ENCODE measurements at places on chromosomes 3 and 15.
A peak's percentile ranks its signal among the peaks of the same experiment; 100 is the strongest.

DNA sequence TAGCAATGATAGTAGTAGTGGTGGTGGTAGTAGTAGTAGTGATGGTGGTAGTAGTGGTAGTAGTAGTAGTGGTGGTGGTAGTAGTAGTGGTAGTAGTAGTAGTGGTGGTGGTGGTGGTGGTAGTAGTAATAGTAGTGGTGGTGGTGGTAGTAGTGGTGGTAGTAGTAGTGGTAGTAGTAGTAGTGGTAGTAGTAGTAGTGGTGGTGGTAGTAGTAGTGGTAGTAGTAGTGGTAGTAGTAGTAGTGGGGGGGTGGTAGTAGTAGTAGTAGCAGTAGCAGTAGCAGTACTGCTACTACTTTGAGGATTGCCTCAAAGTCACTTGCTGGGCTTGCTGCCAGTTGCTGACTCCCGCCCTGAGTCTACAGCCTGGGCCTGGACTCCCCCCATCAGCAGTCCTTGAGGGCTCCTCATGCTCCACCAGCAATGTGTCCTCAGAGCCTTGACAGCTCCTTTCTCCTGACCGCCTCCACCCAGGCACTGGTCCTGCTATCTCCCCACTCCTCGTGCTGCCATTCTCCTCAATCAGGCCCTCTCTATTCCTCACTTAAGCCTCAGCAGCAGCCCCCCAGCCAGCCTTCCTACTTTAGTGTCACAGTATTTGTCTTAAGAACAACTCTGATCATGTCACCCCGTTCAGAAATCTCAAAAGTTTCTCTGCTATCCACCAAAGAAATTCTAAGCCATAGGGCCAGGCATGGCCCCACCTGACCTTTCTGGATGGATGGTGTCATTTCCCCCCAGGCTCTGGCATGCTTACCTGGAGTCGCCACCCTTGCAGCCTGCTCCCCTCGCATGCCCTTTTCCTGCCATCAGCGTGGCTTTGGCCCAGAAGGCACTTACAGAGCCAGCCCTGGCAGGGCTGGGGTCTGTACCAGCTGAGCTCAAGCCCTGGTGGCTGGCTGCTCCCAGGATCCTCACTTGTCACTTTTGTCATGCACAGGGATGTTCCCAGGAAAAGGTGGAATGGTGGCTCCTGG, 45.6 kb downstream of the DLEC1 start:
- DNase-seq = no peak

DNA sequence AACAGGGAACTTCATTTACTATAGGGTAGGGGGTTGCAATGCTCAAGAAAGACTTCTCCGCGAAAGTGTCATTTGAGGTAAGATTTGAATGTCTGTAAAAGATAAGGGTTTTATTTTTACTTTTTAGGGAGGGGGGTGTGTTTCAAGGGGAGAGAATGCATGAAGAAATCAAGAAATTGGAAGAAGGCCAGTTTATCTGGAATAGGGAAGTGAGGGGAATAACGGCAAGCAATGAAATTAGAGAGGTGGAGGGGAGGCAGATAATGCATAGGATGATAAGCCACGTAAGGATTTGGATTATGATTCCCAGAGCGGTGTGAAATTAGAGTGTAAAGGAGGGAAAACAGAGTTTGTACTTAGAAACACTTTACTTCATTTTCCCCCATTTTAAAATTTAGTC, 63.0 kb upstream of the MB21D2 start:
- DNase-seq = no peak

GRCh38 chr15:25250011-25250596, 188.7 kb downstream of the UBE3A start:
- no peak for DNase-seq

GRCh38 chr15:91572110-91572509, 281.4 kb upstream of the SLCO3A1 start:
- peak; percentile 16 for DNase-seq

DNA sequence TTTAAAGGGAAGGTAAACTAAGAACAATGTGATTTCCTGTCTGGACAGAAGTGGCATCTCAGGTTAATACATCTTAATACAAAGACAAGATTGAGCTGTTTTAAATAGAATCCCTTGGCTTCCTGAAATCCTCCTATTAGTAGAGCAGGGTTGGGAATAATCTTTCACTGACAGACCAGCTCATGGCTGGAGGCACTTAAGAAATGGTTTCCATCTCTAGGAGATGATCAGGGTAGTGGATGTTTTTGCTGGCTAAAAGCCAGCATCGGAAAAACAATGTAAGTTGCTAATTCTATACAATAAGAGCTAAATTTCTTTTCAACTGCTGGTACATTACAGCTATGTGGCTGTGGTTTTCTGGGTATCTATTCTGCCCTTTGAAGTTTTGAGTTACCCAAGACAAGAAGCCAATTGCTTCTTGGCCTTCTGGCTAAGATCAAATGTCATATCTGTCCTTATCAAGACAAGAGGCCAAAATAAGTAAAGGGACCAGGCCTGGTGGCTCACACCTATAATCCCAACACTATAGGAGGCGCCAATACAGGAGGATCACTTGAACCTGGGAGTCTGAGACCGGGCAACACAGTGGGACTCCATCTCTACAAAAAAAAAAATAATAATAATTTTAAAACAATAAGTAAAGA, 49.6 kb downstream of the SHQ1 start:
- no peak for DNase-seq

- DNase-seq = no peak
These were observed 40.2 kb upstream of the TLE3 start for GRCh38 chr15:70137967-70138366.

- DNase-seq = no peak
These were observed 3.1 kb downstream of the KAT2B start for GRCh38 chr3:20043396-20043795.

DNA sequence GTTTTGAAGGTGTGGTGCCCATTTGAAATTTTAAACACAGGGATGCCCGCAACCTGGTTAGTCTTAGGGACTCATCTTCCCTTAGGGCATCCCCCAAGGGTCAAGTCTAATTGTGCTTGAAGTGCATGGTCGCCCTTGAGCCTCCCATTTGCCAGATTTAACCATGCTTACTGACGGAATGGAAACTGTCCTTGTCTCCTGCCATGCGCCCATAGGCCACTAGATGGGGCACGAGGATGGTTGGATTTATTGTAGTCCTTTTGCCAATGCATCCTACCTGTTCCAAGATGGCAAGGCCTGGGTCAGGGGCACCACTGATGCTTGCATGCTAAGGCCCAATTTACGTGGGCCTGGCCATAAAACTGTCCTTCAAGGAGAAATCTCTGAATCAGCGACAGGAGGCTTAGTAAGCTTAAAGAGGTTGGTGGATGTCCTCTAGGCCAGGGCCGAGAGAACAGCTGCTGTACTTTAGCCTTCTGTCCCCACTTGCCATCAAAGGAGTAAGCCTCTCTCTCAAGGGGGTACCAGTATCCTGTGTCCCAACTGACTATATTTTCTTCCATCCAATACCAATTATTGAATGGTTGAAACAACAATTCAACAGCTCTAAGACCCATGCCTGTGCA, 355.4 kb downstream of the OTOL1 start:
- no peak for DNase-seq

DNA sequence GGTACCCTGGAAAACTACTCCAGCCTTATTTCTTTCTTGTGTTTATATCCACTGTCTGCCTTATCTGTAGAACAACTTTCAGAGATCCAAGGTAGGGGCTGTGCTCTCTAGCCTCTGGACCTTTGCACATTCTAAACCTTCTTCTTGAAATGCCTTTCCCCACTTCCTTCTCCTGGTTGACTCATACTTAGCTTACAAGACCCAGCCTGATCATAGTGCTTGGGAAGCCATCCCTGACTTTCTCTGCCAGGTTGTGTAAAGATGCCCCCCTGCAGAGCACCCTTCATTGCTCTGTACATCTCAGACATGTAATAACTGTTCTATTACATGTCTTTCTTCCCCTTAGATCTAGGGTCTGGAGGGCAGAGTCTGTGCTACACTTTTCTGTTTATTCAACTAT, 50.1 kb downstream of the PPM1L start:
- DNase-seq = no peak

GRCh38 chr15:31086344-31086743, 15.2 kb downstream of the TRPM1 start:
- DNase-seq = no peak

- no peak for DNase-seq
These were observed 585 bp downstream of the CSK start for GRCh38 chr15:74782259-74783071.

GRCh38 chr15:27835233-27835939, 263.7 kb downstream of the OCA2 start:
- no peak for DNase-seq

- no peak for DNase-seq
These were observed 43.2 kb upstream of the PLXNA1 start for GRCh38 chr3:126939733-126940132.

DNA sequence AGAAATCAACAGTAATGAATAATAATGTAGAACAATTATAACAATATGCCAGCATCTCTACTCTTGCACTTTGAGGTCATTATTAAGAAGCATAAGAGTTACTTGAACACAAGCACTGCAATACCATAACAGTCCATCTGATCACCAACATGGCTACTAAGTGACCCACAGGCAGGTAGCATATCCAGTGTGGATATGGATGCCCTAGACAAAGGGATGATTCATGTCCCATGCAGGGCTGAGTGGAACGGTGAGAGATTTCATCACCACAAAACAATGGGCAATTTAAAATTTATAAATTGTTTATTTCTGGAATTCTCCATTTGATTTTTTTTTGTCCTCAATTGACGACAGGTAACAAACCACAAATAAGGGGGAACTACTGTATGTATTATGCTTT, 107.7 kb upstream of the TSC22D2 start:
- no peak for DNase-seq

- peak; percentile 14 for DNase-seq
These were observed 7.3 kb downstream of the SETD5 start for GRCh38 chr3:9404680-9405079.

GRCh38 chr3:182325213-182325950, 467.9 kb upstream of the ATP11B start:
- no peak for DNase-seq

DNA sequence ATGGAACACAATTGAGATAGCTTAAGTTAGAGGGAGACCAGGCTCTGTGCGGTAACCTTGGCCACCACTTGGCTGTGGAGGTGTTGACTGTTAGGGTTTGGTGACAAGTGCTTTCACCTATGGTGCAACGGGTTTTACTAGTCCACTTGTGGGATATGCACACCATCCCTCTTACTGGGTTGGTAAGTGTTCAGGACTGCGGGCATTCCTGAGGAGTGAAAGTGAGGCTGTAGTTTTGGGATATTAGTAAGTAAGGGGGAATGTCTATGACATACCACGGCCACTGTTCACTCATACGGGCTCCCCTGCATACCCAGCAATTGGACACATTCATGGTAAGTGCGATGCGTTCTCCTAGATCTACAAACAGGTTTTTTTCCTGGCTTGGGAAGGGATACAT, 8.0 kb upstream of the RAD54L2 start:
- no peak for DNase-seq

DNA sequence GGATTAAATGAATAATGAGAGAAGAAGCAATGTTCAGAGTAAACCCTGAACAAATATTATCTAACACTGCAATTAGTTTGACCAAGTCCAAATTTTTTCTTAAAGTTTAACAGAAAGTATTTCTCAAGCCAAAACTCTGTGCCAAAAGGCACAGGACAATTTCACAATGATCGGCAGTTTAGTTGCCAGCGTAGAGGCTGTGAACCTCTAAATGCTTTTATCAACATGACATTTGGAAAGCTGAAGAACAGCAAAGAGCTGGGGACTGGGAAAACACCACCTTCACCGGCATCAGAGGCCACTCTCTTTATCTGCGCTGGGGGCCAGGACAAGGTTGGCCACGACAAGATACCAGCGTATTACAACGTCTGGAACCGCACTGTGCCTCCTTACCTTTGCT, 125.6 kb downstream of the ADAMTS17 start:
- DNase-seq = no peak

DNA sequence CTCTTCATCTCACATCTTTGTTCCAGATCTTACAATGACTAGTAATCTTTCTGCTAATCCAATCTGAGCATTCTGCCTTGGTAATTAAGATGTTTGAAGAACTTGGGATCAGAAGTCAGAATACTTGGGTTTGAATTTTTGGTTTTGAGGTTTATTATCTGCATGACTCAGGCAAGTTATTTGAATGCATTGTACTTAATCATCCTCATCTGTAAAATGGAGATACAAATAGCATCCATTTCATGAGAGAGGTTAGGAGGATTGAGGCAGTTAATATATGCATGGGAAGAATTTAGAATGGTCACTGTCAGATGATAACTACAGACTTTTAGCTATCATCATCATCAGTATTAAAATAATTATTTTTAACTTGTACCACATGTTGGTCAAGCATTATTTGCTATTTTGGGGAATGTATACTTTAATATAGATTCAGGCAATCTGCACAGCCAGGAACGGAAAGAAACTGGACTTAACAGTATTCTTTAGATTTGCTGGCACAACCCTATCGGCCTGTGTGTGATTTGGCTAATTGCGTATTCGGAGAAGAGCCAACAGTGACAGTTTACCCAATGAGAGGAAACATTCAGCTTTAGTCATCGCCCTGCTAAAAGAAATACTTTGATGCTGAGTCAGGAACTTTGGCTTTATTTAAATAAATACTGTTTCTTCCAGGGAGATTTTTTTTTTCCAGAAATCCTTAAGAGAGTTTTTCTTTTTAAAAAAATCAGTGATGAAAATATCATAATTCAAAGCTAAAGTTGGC, 600.0 kb downstream of the ROBO1 start:
- no peak for DNase-seq

DNA sequence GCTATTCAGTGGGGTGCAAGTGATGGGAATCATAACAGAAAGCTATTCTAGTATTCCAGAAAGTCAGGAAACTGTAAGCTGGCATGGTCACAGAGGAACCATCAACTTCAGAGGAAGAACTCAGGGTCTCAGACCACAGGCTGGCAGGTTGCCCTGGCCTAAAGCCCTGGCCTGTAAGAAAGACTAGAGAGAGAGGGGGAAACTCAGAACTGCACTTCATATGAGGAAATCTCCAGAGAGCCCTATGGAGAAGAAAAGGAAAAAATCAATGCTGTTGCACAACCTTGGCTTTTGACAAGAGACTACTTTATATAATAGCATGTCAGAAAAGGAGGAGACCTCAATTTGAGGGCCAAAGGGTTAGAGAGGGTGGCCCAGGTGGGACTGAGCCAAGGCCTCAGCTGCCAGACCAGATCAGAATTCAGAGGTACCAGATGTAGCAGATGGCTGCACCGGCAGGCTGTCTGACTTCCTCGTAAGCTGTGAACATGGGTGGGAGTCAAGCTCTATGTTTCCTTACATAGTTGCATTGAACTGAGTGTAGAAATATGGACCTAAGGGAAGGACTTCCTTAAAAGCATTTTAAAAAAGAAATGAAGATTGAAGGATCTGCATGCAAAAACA, 333.8 kb downstream of the PDCD6IP start:
- DNase-seq = no peak

- DNase-seq = no peak
These were observed 20.9 kb downstream of the VPS8 start for GRCh38 chr3:184832903-184833302.

GRCh38 chr3:184750349-184751083, 38.7 kb upstream of the MAGEF1 start:
- no peak for DNase-seq

DNA sequence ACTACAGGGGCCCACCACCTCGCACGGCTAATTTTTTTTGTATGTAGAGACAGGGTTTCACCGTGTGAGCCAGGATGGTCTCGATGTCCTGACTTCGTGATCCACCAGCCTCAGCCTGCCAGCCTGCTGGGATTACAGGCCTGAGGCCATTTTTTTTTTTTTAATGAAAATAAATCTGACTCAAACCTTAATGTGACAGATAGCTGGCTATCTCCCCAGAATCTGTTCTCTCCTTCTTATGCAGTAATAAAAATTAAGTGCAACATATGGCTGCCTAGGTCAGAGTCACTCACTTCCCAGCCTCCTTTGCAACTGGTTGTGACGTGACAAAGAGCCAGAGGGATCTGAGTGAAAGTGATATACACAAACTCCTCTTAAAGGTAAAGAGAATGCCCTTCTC, 53.0 kb downstream of the ZNF148 start:
- no peak for DNase-seq
